ENCODE measurements at places on chromosomes 16 and 17.

- H3K36me3 ChIP-seq: peaks cover 6% of the 10 kb centered on the region
- peaks cover 4% of the 10 kb centered on the region for H3K27me3 ChIP-seq
- DNase-seq: no peak
- no peak overlapping the region for H3K27ac ChIP-seq
Measured at GRCh38 chr16:78961464-78961863, 639.1 kb downstream of the MAF start.

GRCh38 chr17:79700592-79700991 lies 30.2 kb upstream of the ENPP7 start:
- H3K36me3 ChIP-seq: peaks cover 5% of the 10 kb centered on the region
- no peak overlapping the region for H3K4me3 ChIP-seq
- H3K4me1 ChIP-seq: peaks cover 22% of the 10 kb centered on the region
- H3K27ac ChIP-seq: peak overlapping the region; percentile 38
- H3K27me3 ChIP-seq: peaks cover 9% of the 10 kb centered on the region

- H3K27ac ChIP-seq: peak overlapping the region; percentile 39
- H3K27me3 ChIP-seq: peaks cover 5% of the 10 kb centered on the region
- peaks cover 4% of the 10 kb centered on the region for H3K4me1 ChIP-seq
- H3K36me3 ChIP-seq: peaks cover 27% of the 10 kb centered on the region
- H3K4me3 ChIP-seq: no peak overlapping the region
Measured at GRCh38 chr17:77212081-77212832, 71.5 kb downstream of the SEC14L1 start.

GRCh38 chr17:11805138-11805537 lies 192.1 kb downstream of the ZNF18 start:
- no peak overlapping the region for H3K27ac ChIP-seq
- peaks cover 2% of the 10 kb centered on the region for H3K27me3 ChIP-seq
- no peak overlapping the region for H3K4me3 ChIP-seq
- H3K4me1 ChIP-seq: peaks cover 7% of the 10 kb centered on the region
- DNase-seq: no peak
- no peaks in the 10 kb centered on the region for H3K36me3 ChIP-seq

- no peaks in the 10 kb centered on the region for H3K36me3 ChIP-seq
- peaks cover 9% of the 10 kb centered on the region for H3K4me1 ChIP-seq
- no peak overlapping the region for H3K4me3 ChIP-seq
- no peak overlapping the region for H3K27ac ChIP-seq
- no peak for DNase-seq
Measured at GRCh38 chr17:9258115-9259015, 237.1 kb downstream of the NTN1 start.
